ENCODE measurements at places on chromosomes 11 and 22.
A peak's percentile ranks its signal among the peaks of the same experiment; 100 is the strongest.

DNA sequence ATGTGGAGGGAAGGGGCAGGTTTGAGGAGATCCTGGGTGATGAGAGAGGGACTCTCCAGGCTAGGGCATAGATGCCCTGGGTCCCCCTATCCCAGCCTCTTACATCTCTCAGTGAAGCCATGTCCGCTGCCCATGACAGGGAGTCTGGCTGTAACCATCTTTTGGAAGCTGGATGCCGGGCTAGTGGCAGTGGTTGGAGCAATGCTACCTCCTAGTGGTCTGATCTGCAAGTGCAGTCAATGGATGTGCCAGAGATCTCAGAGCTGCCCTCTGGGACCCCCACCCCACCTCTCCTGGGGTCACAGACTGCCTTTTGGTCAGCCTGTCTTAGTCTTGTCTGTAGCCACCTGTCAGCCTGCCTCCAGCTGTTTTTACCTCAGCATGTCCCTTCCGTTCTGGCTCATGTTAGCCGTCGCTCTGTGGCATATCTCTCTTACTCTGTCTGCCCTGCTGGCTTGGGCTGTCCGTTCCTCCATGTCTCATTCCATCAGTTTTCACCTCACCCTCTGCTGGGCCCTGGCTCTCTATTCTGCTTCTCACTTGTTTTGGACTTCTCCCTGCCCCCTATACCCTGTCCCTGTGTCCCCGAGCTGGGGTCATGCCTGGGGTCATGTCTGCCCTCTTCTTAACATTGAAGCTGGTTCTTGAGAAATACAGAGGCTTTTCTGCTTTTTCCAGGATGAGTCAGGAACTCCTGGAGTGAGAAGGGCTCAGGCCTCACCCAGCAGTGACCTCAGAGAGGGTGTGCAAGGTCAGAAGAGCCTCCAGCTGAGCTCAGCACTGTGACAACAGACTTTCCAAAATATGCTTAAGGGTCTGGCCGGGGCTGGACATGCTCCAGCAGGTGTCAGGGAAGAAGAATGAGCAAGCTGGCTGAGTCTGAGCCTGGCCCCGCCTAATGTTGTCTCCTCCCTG is 52.0 kb upstream of the THY1 start:
- DNase-seq, result peak; percentile 77

GRCh38 chr22:39990686-39991085 is 4.1 kb upstream of the FAM83F start:
- no peak for DNase-seq

DNA sequence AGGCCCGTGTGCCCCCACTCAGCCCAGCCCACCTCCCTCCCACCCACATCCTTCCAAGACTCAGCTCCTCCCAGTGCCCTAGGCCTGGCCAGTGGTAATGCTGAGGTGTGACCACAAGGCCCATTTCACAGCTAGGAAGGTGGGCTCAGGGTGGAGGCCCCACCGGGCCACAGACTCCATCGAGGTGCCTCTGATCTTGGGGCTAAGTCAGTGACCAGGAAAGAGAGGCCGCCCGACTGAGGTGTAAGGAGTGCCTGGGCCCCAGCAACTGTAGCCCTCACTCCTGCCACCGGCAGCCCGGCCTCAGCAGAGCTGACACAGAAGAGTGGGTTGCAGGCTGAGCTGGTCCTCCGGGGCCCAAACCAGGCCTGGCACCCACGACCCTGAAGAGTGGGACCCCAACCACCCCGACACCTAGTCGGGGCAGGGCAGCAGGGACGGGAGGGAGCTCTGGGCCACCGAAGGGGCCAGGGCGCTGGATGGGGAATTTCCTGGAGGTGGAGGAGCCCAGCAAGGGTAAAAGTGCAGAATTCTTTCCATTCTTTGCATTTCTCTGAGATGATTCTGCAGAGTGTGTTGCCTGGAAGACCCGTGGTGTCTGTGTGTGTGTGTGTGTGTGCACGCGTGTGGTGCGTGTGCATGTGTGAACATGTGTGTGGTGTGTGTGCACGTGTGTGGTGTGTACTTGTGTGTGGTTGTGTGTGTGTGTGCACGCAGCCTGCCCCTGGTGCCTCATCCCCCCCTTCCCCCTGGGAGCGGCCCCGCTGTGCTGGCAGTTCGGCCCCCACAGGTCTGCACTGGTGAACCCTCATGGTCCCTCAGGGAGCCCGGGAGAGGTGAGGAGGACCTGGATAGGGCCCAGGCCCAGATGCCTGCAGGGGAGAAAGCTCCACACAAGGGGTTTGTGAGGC is 8.3 kb upstream of the PIM3 start:
- DNase-seq, result no peak

DNA sequence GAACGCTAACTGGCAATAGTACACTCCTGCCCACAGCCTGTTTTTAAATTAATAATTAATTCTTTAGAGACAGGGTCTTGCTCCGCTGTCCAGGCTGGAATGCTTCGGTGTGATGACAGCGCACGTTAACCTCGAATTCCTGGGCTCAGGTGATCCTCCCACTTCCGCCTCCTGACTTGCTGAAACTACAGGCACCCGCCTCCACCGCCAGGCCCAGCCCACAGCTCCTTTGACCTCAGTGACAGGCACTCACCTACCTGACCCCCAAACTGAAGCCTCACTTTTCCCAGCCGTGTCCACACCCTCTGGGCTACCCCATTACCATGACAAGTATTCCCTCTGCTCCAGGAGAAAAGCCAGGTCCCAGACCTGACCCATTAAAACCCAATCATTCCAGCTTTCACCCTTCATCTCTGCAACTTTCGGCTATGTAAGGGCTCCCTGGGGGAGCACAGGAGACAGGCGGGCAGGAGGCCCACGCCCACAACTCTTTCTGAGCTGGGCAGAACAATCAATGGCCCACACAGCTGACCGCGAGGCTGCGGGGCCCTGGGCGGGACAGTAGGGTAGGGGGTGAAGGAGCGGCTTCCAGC is 730 bp downstream of the LMNTD2 start:
- no peak for DNase-seq

- DNase-seq, result no peak
These were observed 37.3 kb downstream of the ABCC8 start for GRCh38 chr11:17439316-17439782.

DNA sequence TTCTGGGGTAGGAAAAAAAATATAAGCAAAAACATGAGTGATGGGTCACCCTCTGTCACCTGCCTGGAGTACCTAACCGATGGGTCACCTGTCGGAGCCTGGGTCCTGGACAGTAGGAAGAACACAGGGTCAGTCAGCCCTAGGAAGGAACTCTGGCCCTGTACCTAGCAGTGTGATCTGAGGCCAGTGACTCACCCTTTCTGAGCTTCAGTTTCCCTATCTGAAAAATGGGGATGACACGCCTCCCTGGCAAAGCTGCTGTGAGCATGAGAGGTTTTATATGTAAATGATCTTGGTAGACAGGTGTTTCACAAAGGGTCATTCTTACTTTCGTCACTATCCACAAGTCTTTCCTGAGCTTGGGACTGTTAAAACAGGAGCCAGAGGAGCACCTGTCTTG is 182.0 kb downstream of the ST3GAL4 start:
- no peak for DNase-seq

Measured in cerebellar cortex (tissue), 1 donor.